Smooth muscle cell of trachea (primary cell): ENCODE measurements at places on chromosomes 1 and 21. TPM values are rescaled to one million over a fixed set of nuclear protein-coding genes. Genes with fewer than 3 reads are reported as not detected.

The FMO2 gene
- total RNA-seq, result 3.5 and 4.5 TPM in 2 replicates

The SLC25A34 gene
- 0.58 and 2.6 TPM in 2 replicates for total RNA-seq

The PPIAL4G gene
- not detected in 2 replicates for total RNA-seq

The USP48 gene
- total RNA-seq, result 38.2 and 57.3 TPM in 2 replicates

The WNT2B gene
- 3.2 and 9.9 TPM in 2 replicates for total RNA-seq

The HLCS gene
- total RNA-seq, result 38.9 and 42.2 TPM in 2 replicates

The GJC2 gene
- 14.4 and 14.8 TPM in 2 replicates for total RNA-seq

The TRIM63 gene
- total RNA-seq, result 0.15 TPM in 1 of 2 replicates, not detected in the other

The ARHGAP30 gene
- total RNA-seq, result not detected in 2 replicates

The POU3F1 gene
- total RNA-seq, result under 0.01 and 0.17 TPM in 2 replicates

The GFI1 gene
- total RNA-seq, result 0.15 TPM in 1 of 2 replicates, not detected in the other

The CAPN8 gene
- not detected in 2 replicates for total RNA-seq
